Cardiac muscle cell (in vitro differentiated cells and primary cell): ENCODE measurements at places on chromosomes 13 and 19. TPM values are rescaled to one million over a fixed set of nuclear protein-coding genes. Genes with fewer than 3 reads are reported as not detected.

Gene ZSCAN4
- not detected in 2 replicates for polyA plus RNA-seq

Gene DAND5
- 0.07 and 0.09 TPM in 2 replicates for polyA plus RNA-seq

Gene ZNF813
- polyA plus RNA-seq, result 2.7 and 3.3 TPM in 2 replicates

DNA sequence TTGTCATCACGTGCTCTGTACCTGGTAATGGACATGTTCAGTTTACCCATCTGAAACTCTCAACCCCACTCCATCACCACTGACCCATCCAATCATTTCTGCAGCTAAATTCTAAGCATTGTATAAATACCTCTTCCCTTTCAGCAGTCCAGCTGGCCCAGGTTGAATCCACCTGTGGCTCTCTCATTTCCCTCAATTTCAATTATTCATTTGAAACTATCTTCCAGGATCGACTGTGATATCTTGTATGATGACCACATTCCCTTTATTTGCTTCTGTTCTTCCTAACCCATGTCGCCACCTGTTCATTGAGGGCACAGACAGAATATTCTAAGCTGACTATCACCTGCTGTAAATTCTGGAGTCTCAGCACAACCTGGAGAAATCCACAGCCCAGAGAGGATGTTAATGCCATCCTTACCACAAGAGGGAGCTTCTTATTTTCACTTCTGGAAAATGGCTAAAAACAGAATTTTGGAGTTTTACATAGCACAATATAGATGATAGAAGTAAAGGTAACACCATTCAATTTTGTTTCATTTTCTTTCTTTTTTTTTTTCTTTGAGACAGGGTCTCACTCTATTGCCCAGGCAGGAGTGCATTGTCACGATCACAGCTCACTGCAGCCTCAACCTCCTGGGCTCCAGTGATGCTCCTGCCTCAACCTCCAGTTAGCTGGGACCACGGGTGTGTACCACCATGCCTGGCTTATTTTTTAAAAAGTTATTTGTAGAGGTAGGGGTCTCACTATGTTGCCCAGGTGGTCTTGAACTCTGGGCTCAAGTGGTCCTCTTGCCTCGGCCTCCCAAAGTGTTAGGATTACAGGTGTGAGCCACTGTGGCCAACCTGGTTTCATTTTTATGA lies 38.6 kb downstream of the ZNF823 start:
- peak; percentile 14 for DNase-seq

DNA sequence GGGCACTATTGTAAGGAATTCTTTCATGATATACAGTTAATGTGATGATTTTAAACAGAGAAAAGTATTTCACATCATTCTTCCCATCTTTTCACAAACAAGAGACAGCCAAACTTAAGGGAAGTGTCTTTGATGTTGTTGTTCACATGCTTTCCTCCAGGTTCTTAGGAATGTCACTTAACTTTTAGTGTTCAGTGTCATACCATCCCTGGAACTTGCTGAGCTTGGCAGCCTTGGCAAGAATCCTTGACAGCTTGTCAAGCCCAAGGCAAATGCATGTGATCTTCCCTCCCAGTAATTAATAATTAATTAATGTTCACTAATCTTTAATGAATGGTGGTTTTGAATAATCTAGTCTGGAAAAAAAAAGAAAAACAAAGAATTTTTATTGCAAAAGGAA lies 727.9 kb upstream of the PRR20A start:
- DNase-seq, result peak; percentile 21

- no peak for DNase-seq
Observed at GRCh38 chr13:77620138-77620537, 77.3 kb upstream of the SLAIN1 start.

- DNase-seq, result peak; percentile 39
Observed at GRCh38 chr19:3360421-3361383, 5.7 kb upstream of the NFIC start.

DNA sequence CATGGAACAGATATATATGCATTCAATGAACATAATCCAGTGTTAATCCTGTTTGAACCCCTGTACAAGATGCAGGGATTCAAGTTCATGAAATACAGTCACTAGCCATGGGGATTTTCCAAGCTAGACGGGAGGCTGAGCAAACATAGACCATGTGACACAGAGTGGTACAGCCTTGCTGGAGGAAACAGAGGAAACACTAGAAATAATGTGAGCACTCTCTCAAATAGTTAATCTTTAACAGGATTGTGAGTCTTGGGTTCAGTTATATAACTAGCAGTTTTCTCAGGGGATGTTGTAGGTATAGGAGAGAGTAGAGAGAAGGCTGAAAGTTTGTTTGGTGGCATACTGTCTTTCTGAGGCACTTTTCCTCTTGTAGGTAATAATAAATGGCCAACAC lies 13.9 kb upstream of the LGALS16 start:
- DNase-seq, result no peak

- DNase-seq, result peak; percentile 59
Observed at GRCh38 chr13:27659145-27659865, 37.6 kb downstream of the POLR1D start.

GRCh38 chr13:28459911-28460310 lies 35.0 kb downstream of the FLT1 start:
- DNase-seq, result no peak

DNA sequence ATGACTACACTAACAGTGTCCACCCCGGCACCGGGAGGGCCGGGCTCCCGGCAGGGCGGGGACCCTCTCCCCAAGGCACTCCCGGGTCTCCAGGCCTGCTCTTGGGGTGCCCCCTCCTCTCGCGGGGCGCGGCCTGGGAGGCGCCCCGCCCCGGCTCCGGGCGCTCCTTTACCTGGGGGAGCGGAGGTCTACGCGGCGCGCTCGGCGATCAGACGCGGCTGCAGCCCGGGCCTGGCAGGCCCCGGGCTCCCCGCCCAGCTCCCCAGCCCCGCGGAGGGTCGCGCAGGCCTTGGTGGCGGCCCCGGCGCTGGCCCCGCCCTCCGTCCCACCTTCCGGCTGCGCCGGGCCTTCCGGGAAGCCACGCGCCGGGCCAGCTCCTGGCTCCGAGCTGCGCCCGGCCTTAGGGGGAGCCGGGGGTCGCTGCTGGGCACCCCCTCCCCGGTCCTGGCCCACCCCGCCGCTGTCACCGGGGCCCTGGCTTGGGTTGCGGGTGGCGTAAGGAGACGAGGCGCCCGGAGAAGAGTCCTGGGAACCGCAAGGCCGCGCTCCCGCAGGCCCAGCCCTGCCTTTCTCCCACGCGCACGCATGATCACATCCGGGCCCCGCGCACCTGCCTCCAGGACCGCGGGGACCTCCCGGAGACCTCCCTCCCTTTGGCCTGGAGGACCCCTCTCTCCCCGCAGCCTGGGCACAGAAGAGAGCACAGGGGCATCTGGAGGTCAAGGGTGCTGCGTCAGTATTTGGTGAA lies at the start of gene C19orf12:
TSS of gene C19orf12 (minus strand) at position 309 of the 748 bp plus-strand sequence. CDS start 6,848 bp downstream, outside the sequence.
- peak; percentile 88 for DNase-seq

DNA sequence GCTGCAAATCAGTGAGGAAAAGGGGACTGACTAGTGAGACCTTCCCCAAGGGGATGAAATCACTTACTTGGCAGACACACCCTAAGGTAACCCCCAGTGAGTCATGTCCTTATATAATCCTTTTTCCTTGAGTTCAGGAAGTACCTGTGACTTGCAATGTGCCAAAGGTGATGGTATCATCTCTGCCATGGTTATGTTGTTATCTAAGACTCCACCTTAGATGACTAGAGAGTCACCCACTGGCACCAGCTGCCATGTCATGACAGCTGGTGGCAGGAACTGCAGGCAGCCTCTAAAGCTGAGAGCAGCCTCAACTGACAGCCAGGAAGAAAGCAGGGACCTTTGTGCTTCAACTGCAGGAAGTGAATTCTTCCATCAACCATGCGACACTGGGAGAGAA lies 12.5 kb downstream of the PBX4 start:
- DNase-seq, result no peak

DNA sequence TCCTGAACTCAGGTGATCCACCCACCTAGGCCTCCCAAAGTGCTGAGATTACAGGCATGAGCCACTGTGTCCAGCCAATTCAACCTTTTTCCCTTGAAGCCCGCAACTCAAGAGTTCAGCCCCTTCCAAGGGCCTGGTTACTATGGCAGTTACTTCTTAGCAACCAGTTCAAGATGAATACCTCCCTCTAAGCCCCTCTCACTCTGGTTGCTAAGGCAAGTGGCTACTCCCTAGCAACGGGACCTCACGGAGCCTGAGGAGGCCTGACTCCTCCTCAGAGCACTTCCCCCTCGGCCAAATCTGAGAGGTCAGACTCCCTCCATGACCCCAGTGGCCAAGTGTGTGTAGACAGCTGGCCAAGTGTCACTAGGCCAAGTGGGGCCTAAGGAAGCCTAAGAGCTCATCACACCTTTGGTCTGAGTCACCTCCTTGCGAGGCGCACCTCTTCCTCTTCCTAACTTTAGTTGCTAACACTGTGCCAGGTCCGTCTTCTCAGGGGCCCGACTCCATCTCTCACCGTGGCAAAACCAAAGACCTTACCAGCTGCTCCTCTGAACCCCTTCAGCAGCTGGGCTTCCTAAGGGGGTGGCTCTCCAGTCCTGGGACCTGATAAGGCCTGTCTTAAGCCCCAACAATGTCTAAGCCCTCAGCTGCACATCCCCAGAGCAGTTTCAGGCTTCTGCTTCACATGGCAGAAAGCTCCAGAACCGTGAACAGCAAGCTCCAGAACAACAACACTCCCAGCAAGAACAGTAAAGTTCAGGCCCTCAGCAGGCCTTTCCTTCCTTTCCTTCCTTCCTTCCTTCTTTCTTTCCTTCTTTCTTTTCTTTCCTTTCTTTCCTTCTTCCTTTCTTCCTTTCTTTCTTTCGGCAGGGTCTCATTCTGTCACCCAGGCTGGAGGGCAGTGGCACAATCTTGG lies 9.6 kb downstream of the CD37 start:
- no peak for DNase-seq

Gene B3GNT8
- polyA plus RNA-seq, result 4.8 and 5.9 TPM in 2 replicates

Gene LENG9
- 0.77 TPM in 1 of 2 replicates, not detected in the other for polyA plus RNA-seq

Gene ZNF99
- polyA plus RNA-seq, result not detected in 2 replicates

DNA sequence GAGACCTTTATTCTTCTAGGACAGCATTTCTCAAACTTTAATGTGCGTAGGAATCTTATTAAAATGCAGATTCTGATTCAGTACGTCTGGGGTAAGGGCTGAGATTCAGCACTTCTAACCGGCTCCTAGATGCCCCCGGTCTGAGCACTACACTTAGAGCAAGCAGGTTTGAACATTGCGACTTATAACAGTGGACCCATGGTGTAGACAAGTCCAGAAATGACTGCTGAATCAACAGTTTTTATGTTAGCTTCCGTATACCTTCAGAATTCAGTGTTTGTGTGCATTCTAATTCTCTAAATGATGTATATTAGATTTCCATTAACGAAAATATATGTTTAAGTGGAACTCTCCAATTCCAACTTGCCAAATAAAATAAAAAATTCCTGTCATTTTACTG lies 17.5 kb upstream of the CPB2 start:
- DNase-seq, result no peak
